ENCODE measurements at places on chromosomes 5 and 9. TPM values are rescaled to one million over a fixed set of nuclear protein-coding genes. Genes with fewer than 3 reads are reported as not detected.

The TTF1 gene
- total RNA-seq = 9.4 TPM

The ZNF618 gene
- 14.4 TPM for total RNA-seq

The OMD gene
- 1.1 TPM for total RNA-seq

The RFESD gene
- total RNA-seq = 2.2 TPM

The CDH6 gene
- total RNA-seq = 44.7 TPM

The ITK gene
- not detected for total RNA-seq

The ECSCR gene
- total RNA-seq = 13.7 TPM

The PCDHB4 gene
- total RNA-seq = 0.68 TPM

The SLC2A8 gene
- 11.1 TPM for total RNA-seq

The IFNA2 gene
- total RNA-seq = not detected

The STK10 gene
- 12.3 TPM for total RNA-seq

The SPATA31A3 gene
- total RNA-seq = not detected

The GMCL2 gene
- total RNA-seq = not detected

The ADRB2 gene
- 3.7 TPM for total RNA-seq

The GGTA1 gene
- 1.3 TPM for total RNA-seq
